ENCODE measurements at places on chromosomes 12 and 14.

DNA sequence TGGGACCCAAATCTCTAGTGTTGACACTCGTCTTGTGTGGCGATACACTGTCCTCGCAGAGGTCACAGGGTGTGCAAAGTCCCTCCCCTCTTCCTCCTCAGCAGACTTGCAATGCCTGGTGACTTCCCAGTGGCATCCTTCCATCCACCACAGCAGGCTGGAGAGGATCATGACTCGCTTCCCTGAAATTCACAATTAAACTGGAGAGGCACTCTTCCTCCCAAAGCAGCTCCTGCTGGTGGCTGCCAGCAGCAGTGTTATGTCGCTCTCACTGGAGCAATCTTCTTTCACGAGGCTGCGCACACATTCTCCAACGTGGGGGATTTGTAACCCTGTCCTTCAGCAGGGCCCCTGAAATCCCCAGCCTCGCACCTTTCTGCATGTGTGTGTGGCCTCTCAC lies 145.2 kb upstream of the TMCC3 start:
- DNase-seq = no peak

GRCh38 chr14:99418242-99418641 lies 62.4 kb downstream of the SETD3 start:
- DNase-seq = no peak

- DNase-seq = no peak
Measured at GRCh38 chr12:130849561-130850417, 10.7 kb upstream of the STX2 start.

DNA sequence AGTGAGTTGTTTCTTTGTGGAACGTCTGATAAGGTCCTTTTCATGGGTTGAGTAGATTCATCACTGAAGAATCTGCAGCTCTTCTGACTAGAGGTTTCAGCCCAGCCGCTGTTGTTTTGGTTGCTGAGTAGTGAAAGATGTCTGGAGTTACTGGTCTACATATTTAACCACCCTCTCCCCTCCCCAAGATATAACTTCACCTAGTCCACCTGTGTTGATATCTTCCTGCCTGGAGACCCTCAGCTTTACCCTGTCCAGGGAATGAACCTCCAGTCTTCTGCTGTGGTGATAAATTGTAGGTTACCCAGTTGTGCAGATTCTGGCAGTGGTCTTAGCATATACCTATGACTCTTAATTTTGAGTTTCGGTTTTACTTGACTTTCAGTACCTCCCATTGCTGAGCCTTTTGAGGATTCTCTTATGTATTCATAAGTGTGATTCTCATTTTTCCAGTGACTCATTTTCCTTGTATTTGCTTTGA lies 62.9 kb downstream of the CCDC91 start:
- no peak for DNase-seq

DNA sequence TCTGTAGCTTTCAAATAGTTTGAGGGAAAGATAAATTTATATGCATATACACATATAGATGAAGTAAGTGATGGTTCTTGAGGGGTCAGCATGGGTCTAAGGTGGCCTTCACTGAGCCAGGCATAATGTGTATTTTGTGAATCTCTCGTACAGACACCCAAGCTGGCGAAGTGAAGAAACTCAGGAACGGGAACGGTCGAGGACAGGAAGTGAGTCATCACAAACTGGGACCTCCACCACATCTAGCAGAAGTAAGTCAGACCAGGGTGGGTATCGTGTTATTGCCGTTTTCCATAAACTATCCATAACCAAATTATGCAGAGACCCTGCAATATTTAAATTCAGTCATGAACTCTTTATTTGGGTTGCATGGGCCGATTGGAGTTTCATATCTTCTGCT lies 15.4 kb upstream of the TNS2 start:
- DNase-seq = no peak

DNA sequence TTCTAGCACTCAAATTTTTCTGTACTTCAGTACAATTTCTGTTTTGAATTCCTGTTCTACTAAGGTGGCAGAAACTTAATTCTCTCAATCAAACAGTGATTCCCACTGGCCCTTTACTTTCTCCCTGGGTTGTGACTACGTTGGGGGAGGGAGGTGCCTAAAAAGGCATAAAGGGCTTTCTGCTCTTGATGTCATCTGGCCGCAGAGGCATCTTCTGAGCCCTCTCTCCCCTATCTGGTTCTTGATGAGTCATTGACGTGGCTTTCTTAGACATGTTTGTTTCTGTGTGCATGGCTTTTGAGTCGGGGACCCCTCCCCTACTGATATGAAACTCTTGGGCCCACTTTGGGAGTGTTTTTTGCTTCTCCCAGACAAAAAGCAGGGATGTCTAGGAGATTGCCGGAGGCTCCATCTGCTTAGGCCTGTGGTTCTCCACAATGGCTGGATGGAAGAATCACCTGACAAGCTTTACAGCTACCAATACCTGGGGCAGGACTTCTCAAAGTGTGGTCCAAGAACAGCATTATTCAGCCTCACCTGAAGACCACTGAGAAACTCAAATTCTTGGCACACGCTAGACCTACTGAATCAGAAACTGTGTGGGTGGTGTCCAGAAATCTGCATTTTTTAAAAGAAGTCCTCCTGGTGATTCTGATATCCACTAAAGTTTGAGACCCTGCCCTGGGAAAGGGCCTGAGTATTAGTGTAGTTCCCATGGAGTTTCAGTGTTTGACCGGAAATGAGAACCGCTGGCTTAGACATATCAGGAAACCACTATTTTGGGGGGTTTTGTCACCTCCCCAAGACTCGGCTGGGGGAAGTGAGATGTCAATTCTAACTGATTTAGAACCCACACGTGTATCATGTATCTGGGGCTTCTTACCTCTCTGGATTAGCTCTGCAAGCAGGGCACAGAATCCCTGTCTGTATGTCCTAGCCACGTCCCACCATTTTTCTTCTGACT lies 395.7 kb upstream of the PDE3A start:
- no peak for DNase-seq

Measured in effector CD8-positive, alpha-beta T cell (primary cell).